ENCODE measurements at places on chromosomes 6 and 20.

GRCh38 chr6:145540741-145541140 is 194.6 kb downstream of the EPM2A start:
- DNase-seq, result no peak

DNA sequence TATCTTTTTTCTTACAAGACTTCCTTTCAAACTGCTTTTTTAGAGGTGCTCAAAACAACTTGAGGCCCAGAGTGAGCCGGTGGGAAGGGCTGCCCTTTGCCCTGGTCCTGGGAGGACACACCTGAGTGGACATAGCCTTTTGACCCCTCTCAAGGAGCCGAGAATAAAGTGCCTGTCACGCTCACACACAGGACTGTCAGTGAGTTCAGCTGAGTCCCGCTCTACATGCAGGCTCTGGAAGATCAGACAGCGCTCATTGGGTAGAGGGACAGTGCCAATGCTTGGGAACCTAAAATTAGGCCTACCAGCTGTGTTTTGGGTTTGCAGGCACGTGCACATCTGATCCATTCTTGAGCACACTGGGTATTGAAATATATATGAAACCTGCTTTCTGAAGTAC is 387.8 kb downstream of the CD83 start:
- no peak for DNase-seq

DNA sequence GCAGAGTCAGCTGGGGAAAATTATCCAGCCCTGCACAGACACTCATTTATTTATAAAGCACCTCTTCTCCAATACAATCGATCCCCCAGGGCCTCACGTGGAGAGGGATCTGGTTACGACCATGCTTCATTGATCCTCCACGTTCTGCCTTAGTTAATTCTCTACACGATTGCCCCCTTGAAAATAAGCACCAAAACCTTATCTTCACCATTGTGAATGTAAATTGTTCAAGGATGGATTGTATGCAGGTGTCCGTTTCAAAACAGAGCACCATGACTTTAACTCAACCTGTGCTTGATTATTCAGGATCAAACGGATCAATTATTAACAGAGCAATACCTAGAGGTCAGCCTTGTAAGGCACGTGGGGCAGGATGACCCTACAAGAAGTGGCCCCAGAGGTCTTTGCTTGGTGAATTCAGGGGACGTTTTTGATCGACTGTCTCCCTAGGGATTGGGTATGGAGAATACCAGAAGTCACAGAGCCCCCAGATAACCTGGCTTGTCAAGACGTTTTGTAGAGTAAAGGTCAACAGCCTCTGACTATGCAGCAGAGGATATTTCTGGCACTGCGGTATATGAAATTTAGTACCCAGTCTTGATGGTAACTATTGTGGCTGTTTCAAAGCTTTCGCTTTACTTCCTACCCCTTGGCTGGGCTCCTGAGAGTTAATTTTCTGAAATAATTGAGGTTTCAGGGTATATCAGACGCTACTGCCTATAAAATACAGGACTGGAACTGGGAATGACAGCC is 112.1 kb downstream of the NFATC2 start:
- DNase-seq, result no peak

- no peak for DNase-seq
Observed at GRCh38 chr6:121904559-121904958, 469.1 kb downstream of the GJA1 start.

- DNase-seq, result no peak
Observed at GRCh38 chr20:45968081-45968671, 3.8 kb downstream of the ZNF335 start.

- DNase-seq, result no peak
Observed at GRCh38 chr6:71420095-71420692, 131.6 kb downstream of the OGFRL1 start.

- no peak for DNase-seq
Observed at GRCh38 chr6:106256201-106256968, 69.2 kb downstream of the ATG5 start.

GRCh38 chr6:23183846-23184245 is 614.5 kb downstream of the HDGFL1 start:
- DNase-seq, result no peak

GRCh38 chr6:107770541-107770940 is 53.6 kb downstream of the SCML4 start:
- no peak for DNase-seq

GRCh38 chr6:5599127-5599526 is 337.8 kb downstream of the FARS2 start:
- DNase-seq, result no peak

DNA sequence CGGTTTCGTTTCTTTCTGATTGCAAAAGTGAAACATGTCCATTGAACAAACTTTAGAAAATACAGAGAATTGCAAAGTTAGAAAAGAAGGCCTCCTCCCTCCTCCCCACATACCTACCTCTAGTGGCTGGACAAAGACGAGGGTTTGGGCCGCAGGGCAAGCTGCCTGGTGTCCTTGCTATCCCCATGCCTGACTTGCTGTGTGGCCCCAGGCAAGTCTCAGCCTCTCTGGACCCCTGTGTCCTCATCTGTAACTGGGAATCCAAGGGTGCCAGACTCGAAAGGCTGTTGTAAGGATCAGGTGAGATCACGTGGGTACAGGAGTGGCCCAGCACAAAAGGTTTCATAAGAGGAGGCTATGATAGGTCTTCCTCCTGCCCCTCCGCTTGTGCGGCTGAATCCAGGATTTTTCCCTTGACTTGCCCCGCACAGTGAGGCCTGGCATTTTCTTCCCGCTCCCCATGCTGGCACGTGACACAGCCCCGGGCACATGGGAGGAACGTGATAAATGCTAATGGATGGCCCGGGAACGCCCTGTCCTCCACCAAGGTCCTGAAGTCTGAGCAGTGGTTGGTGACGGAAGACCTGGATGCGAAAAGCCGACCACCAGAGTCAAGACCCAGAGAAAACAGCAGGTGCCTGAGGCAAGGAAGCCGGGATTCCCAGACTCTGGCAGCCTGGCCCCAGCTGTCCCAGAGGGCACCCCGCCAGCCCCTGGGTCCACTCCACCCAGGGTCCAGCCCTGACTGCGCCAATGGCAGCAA is 55.8 kb downstream of the UBE2V1 start:
- no peak for DNase-seq

GRCh38 chr6:47535316-47536225 is 58.0 kb downstream of the CD2AP start:
- no peak for DNase-seq

DNA sequence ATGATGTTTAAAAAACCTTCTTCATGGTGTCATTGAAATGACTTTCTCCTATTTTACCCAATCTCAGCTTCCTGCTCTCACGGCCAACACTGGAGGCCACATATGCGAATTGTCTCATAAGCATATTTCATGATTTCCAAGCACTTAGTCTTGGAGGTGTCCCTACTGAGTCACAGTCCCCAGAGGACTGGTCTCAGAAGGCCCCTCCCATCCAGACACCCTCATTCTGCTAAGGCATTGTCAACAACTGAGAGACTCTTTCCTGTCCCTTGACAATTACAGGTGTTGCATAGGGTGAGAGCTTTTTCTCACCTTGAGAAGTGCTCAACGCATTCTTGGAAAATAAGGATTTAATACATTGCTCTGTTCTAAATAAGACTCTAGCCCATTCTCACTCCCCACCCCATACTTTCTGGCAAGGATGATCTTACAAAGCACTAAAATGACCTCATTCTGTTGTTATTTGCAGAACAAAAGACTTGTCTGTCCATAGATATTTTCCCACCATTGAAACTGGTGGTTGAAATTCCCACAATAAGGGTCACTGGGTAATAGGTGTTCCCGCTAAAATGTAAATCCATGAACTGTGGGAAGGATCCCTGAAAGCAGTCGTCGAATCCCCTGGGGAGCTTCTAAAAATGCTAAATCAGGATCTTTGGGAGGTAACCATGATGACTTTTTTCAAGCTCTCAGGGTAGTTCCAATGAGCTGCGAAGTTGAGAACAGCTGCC is 32.3 kb upstream of the SLC22A23 start:
- DNase-seq, result no peak

- no peak for DNase-seq
Observed at GRCh38 chr6:23003671-23004467, 434.5 kb downstream of the HDGFL1 start.

DNA sequence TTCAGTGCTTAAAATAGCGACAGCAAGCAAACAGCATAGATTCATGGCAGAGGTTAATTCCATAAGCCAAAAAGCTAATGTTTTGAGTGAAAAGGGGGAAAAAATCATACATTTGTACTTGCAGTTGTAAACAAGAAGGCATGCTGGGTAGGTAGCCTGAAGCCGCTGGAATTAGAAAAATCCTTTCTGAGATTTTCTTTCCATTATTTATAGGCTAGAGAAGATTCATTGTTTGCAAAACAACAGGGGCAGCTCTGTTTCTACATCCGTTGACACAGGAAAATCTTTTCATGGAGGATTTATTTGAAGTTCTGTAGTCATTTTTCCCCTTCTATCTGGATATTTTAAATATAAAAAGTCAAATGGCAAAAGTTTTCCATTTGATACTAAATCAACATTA is 843.9 kb downstream of the QKI start:
- no peak for DNase-seq

- DNase-seq, result no peak
Observed at GRCh38 chr6:42911171-42912021, 4.5 kb upstream of the PTCRA start.

DNA sequence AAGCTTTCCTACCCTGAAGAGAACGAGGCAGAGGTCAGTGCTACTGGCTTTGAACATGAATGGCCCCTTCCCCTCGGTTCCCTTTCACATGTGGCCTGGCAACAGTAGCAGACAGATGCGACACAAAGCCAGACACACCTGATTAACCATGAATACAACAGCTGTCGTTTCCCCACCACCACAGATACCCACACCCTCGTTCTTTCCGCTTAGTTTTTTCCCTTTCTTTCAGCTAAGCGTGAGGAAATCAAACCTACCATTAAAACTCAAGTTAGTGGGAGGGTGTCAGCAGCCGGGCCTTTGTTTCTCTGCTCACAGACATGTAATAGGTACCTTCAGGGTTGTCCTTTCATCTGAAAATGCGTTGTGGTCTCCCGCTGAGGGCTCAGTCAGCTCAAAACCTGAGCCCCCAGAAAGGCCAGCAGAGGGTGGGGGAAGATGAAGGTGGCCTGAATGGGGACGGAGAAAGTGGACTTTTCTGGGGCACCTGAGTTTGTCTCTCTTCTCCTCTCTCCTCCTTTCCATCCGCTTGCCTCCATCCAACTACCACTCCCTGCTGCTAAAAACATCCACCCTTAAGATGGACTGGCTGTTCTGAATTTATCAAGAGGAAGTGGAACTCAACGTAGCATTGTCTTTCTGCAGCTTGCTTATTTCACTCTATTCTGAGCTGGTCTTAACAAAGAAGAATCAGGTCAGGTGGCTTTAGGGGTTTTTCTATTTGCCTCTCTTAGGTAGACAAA is 516.6 kb upstream of the JARID2 start:
- DNase-seq, result no peak

DNA sequence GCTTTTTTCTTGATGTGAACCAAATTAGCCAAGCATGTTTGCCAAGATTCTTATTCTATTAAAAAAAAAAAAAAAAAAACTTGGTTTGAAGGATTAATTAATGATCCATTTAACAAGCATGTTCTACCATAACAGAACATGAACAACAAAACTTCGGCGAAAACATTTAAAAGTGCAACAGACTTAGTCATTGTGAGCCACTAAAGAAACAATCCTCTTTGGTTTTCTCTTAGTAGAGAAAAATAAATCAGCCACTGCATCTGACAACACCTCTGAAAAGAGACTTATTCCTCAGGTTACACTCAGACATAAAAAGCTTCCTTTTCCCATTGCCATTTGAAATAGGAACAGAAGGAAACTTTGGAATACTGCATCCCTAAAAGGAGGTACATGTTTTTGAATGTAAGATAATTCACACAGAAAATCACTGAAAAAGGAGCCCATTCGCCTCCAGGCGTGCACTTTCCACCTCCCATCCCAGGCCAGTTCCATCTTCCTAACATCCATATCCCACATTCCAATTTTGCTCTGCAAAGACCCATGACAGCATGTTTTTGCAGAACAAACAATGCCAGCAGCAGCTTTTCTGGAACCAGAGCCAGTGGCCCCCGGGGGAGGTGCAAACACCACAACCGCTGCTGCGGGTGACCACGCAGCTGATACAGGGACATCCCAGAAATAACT is 79.5 kb downstream of the ZMYND8 start:
- DNase-seq, result no peak

GRCh38 chr6:107066697-107067659 is 39.0 kb downstream of the MTRES1 start:
- no peak for DNase-seq

GRCh38 chr6:55208478-55209458 is 34.5 kb downstream of the HCRTR2 start:
- DNase-seq, result no peak

DNA sequence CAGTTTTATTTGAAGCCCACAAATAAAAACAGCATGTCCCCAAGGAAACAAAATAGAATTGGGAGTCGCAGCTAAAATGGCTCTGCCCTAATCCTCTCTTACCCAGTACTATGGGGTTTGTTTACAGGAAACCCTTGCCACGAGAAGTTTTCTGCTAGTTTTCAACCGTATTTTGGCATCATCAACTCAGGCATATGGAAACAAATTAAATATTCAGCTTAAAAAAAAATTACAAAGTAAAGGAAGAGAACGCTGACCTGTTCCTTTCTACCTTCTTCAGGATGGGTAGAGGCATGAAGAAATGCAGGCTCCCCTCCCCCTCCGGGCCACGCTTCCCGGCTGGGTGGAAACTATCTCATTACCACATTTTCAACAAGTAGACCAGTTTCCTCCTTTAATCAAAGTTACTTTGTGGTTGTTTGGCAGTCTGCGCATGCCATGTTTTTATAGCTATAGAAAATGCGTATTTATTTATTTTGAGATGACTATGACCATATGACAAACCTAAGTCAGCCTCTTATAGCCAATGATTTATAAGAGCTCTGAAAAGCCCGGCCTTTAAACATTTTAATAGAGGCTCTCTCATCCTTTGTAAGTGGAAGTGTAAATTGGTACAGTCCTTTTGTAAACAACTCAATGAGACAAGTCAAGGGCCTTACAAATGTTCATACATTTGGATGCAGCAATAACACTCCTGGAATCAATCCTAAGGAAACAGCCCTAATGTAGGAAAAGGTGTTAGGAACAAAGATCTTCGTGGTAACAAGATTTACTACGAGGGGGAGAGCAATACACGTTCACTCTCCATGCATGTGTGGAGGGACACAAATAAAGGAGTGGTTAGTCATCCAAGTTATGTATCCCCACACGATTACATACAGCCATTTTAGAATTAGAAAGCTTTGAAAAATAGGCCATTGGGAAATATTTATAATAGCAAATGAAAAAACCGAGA is 16.1 kb upstream of the ZNF217 start:
- DNase-seq, result no peak

DNA sequence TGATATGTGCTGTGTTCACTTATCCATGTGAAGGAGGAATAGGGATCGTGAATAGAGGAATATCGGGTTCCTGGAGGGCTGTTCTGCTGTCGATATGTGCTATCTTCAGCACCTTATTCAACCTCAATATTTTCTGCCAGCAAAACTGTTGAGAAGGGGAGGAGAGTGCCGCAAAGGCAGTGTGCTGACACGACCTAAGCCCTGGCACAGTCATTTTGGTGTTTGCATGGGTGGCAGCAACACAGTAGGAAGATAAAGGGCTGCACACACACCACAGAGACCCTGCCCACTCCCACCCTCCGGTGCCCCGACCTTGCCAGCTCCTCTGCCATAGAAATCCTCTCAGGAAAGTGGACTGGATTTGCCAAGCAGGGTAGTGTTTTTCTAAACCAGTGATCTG is 47.0 kb downstream of the ZDHHC14 start:
- DNase-seq, result no peak

GRCh38 chr6:146892613-146893401 is 294.0 kb downstream of the ADGB start:
- DNase-seq, result no peak

GRCh38 chr6:80605165-80605989 is 498.9 kb downstream of the BCKDHB start:
- DNase-seq, result no peak
